AG20443 (cell line): ENCODE measurements at places on chromosomes 7 and 10.

GRCh38 chr7:123658023-123658422 lies 2.4 kb downstream of the LMOD2 start:
- no peak for DNase-seq

- DNase-seq = no peak
Observed at GRCh38 chr10:7788639-7789286, 786 bp downstream of the ATP5F1C start.

- DNase-seq = no peak
Observed at GRCh38 chr7:147678943-147679342, 911.6 kb upstream of the C7orf33 start.

DNA sequence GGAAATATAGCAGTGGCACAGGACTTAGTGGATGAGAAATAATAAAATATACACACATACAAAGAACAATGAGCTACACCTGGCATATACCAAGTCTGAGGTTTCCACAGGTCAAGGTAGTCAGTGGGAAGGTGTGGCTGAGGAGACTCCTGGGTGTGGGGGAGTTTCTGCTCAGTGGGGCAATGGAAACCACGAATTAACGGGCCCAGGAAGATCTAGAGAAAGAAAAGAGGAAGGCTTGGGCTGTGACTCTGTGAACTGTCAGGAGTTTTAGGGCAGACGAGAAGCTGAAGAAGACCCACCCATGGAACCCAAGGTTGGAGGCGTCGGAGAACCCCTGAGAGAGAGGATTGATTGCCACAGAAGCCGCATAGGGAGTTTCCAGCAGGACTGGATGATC lies 196.5 kb downstream of the HERPUD2 start:
- no peak for DNase-seq

- DNase-seq = no peak
Observed at GRCh38 chr10:25604591-25604990, 329.4 kb upstream of the MYO3A start.

DNA sequence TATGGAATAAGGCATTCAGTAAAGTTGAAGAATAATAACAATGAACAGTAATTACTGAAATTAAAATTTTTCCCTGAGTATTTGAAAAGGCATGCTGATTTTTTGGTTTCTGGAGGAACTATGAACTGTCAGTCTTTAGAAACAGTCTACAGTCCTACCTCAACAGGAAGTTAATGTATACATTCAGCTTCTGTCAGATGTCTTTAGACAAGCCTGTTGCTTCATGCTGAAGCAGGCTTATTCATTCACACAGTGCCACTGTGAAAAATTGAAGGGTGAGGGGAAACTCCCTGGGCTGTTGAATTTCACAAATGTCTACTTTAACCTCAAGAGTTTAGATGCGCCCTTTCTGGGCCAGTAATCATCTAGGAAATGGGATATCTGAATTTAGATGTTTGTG lies 3.5 kb downstream of the NRF1 start:
- DNase-seq = no peak

DNA sequence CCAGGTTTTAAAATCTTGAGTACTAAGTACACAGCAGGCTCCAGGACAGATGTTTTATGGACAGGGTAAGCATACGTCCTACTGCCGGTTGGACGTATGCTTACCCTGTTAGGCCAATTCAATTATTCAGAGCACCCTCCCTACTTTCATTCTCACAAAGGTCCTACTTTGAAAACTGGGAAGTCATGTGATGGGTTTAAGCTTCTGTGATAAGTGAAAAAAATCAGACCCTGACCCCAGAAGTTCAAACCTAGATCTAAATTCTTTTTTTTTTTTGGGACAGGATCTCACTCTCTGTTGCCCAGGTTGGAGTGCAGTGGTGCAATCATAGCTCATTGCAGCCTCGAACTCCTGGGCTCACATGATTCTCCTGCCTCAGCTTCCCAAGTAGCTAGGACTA lies 55.2 kb downstream of the HIPK2 start:
- DNase-seq = no peak

DNA sequence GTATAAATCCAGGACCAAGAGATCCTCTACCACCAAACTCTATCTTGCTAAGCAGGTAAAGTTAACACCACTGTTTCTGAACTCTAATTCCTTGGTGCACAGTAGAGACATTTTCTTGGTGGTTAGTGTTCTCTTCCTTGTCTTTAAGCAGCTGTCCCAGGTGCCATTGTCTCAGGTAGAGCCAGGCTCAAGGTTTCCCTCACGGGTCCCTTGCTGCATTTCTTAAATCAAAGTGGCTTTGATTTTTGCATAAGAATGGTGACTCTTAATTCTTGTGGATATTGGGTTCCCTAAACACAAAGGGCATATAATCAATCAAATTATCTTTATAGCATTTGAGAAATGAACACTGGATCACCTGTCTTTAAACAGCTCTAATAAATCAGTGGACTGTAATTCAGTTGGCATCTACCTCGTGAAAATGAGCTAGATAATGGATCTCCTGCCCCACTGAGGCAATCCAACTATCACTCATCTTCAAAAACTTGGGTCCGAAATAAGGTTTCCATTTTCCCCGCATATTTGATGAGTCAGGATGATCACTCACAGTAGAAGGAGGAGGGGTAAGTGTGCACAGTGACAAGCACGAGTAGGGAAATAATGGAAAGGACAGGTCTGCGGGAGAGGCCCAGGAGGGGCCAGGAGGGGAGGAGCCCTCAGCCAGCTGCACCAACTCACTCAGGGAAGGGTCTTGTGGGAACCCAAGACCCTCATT lies 2.4 kb downstream of the ABCC2 start:
- no peak for DNase-seq

- no peak for DNase-seq
Observed at GRCh38 chr7:156470399-156471320, 169.9 kb upstream of the RNF32 start.

GRCh38 chr7:48424731-48425130 lies 253.5 kb downstream of the ABCA13 start:
- no peak for DNase-seq

DNA sequence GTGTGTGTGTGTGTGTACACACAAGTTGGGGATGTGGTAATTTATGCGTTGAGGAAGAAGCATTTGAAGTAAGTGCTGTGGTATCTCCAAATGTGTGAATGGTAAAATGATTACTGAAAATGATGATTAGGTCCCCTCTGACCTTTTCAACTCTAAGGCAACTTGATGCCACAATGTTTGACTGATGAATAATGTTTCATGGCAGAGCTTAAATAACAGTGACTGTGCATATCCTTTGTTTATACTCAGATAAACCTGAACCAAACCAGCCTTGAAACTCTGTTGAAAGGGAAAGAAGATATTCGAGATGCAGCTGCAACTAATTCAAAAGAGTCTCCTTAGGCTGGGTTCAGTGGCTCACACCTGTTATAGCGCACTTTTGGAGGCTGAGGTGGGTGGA lies 64.8 kb upstream of the YAE1 start:
- no peak for DNase-seq

- DNase-seq = no peak
Observed at GRCh38 chr10:49184642-49185111, 3.5 kb downstream of the TMEM273 start.

GRCh38 chr10:128125944-128126764 lies at the start of gene MKI67:
Gene MKI67, minus strand, starts transcription at chr10:128126423. Its CDS starts 756 bp downstream, at chr10:128125667.
- peak; percentile 97 for DNase-seq

- DNase-seq = no peak
Observed at GRCh38 chr7:107867858-107868466, 23.0 kb upstream of the DLD start.

DNA sequence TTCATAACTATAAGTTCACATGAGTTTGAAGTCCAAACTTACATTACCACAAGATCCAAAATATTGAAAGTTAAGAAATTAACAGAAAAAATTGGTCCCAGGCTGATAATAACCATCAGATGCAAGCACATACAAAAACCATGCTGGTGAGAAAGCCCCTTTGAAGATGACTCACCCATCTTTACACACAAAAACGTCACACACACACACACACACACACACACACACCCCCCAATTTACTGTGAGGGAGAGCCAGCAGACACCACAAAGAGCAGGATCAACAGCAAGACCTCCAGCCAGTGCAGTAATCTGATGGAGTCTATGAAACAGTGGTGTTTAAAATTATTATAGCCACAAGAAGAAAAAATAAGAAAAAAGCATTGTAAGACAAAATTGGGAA lies 50.1 kb upstream of the DRGX start:
- peak; percentile 25 for DNase-seq

GRCh38 chr10:99045671-99046070 lies 190.0 kb downstream of the HPSE2 start:
- no peak for DNase-seq

DNA sequence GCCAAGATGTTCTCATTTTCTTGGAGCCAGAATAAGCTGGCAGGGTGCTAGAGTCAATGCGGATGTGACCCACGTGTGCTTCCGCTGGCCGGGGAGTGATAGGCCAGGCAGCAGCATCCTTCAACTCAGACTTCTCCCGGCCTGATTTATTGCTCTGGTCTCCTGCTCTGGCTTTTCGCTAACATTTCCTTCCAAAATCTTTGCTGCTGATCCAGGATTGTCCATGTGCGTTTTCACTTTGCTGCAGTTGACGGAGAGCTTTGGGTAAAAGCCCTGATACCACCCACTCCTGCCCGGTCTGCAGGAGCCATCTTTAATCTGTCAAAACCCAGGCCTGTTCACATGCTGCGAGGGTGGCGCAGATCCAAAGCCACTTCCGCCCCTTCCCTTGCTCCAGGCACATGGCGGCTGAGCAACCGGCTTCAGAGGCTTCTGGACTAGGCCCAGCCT lies 106.8 kb downstream of the CYP26A1 start:
- peak; percentile 69 for DNase-seq

- no peak for DNase-seq
Observed at GRCh38 chr10:22518167-22518724, 172.9 kb downstream of the SPAG6 start.

DNA sequence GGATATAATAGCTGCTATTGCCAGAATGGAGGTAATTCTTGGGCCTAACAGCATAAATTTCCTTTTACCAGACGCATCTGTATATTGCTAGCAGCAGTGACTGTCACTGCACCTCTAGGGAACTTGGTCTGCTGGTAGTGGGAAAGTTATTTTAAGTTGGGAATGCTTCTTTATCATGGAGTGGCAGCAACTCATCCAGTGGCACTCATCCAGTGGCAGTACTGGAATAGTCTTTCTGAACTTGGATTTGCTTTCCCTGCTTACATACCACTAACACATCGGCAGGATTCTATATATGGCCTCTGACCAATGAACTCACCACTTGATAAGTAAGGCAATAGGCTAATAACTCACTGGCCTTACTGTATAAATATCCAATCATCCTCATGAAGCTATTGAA lies 22.0 kb upstream of the ICA1 start:
- DNase-seq = no peak

DNA sequence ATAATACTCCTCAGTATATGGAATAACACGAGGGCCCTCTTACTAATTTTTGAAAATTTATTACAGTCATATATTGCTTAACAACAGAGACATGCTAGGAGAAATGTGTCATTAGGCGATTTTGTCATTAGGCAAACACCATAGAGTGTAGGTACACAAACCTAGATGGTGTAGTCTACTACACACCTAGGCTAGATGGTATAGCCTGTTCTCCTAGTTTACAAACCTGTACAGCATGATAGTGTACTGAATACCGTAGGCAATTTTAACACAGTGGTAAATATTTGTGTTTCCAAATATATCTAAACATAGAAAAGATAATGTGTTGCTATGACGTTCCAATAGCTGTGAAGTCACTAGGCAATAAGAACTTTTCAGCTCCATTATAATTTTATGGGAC lies 12.8 kb downstream of the OR2F1 start:
- DNase-seq = no peak

GRCh38 chr10:123868038-123869019 lies 23.3 kb downstream of the CPXM2 start:
- DNase-seq = no peak

DNA sequence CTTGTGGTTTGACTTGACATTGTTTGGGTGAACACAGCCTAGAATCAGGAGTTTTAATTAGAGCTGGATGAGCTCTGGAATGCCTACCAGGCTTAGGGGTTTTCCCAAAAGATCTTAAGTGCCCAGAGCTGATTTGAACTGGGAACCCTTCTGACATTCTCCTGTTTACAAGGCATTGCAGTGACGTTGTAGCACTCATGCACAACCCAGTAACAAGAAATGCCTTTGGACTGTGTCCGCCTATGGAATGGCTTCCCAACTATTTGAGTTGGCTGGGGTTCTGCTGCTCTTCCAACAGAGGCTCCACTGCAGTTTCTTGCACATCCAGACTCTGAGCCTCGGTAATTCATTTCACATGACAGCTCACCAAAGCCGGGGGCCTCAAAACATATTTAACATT lies 76.7 kb upstream of the MKX start:
- peak; percentile 69 for DNase-seq

GRCh38 chr7:13952921-13953320 lies 36.5 kb downstream of the ETV1 start:
- DNase-seq = no peak

- DNase-seq = no peak
Observed at GRCh38 chr10:47248386-47249090, 51.5 kb upstream of the GDF10 start.

DNA sequence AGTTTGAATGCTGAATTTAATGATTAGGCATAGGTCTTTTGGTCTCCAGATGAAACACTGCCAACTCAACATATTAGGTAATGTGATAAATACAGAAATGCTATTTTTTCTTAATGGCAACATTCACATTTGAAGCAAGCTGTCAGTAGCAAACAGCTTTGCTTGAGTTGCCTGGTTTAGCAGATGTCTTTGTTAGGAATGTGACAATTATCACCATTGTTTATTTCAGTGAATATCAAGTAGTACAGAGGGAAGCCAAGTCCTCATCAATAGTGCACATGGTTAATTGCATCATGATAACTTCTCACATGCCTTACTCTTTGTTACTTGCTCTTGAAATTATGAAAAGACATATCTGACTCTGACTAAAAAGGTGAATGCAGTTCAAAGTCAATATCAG lies 23.7 kb upstream of the SEPTIN7 start:
- DNase-seq = no peak

GRCh38 chr7:149004405-149005370 lies 23.6 kb downstream of the PDIA4 start:
- no peak for DNase-seq

GRCh38 chr10:86419101-86419500 lies 52.5 kb upstream of the GRID1 start:
- no peak for DNase-seq

GRCh38 chr10:120719333-120719732 lies 131.8 kb upstream of the WDR11 start:
- no peak for DNase-seq
